ENCODE measurements at places on chromosomes 6 and 20.

- DNase-seq = no peak
Measured at GRCh38 chr20:62692176-62692575, 16.5 kb upstream of the NTSR1 start.

DNA sequence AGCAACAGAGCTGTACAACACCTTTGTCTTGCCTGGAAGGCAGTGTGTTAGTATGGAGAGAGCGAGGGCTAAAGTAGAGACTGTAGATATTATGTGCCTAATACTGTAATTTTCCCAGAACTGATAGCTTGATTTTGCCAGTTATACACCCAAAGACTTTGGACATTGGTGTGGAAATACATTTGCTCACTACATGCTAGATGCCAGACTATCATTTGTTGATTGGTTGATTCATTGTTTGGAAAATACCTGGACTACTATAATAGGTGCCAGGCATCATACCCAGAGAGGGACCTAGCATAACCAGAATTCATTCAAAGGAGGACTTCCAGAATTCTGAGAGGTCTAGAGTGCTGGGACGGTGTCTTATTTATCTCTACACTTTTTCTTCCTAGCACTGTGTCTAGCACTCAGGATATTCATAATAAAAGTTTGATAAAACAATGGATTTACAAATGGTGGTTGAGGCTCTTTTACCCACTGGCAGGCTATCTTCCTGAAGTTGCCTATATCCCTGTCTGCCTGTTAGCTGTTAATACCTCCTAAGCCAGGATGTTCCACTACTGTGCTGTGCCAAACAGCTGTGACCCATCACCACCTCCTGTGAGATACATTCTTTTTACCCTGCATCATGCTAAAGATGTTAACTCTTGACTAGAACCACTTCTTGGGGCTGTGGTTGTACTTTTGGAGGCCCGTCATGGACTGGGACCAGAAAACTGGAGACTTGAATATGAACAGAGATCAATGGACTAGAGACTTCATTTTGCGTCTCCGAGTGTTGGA lies 72.2 kb upstream of the FUCA2 start:
- no peak for DNase-seq

DNA sequence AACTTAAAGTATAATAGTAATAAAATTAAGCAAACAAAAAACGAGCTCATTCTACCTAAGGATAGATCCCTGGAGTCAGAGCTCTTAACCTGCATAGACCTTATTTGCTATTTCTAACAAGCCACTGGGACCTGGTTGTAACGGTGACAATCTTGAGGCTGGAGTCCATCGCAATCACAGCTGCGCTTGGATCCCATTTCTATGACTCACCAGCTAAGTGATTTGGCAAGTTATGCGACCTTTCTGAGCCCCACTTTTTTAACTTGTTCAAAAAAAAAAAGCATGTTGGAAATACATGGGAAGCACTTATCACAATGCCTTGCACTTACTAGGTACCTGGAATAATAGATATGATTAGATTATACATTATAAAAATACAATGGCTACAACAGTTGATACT lies 389.5 kb upstream of the CDH4 start:
- no peak for DNase-seq

DNA sequence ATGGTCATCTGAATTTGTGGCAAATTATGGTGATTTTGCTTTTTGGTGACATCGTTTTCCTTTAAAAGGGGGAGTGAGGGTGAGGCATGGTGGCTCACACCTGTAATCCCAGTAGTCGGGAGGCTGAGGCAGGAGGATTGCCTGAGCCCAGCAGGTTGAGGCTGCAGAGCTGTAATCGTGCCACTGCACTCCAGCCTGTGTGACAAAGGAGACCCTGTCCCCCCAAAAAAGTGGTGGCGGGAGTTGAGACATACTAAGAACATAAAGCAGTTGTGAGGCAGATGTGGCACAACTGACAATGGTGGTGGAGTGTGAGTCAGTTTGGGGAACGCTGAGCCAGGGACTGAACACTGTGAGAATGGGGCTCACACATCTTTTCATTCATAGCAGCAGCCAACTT lies 45.5 kb downstream of the ADNP start:
- no peak for DNase-seq

- no peak for DNase-seq
Measured at GRCh38 chr6:13431059-13431656, 56.2 kb downstream of the GFOD1 start.
